ENCODE measurements at places on chromosomes 16 and 17. TPM values are rescaled to one million over a fixed set of nuclear protein-coding genes. Genes with fewer than 3 reads are reported as not detected.

The CD300LF gene
- not detected for total RNA-seq

The KRT28 gene
- not detected for total RNA-seq

The TEPSIN gene
- total RNA-seq, result 33.4 TPM

The MARF1 gene
- 49.9 TPM for total RNA-seq
